ENCODE measurements at places on chromosomes 11 and 22.

DNA sequence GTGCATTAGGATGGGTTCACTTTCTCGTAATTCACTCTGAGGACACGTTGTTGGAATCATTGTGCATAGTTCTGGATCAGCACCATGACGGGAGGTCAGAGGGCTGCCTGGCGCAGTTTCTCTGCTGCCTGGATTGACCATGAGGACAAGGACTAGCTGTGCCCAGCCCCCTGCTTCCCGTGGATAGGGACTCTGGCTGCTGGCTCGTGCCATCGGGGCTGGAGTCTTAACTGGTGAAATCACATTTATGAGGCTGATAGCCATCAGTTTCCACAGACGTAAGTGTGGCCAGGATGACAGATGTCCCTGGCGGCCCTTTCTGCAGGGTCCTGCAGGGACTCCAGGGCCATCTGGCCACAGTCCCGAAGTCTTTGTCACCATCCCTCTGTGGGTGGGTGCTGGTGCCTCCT, 24.1 kb upstream of the GRAMD4 start:
- no peak for DNase-seq

- DNase-seq: no peak
These were observed 21.0 kb downstream of the ASCL2 start for GRCh38 chr11:2249189-2249916.

- DNase-seq: no peak
These were observed 83.5 kb upstream of the THY1 start for GRCh38 chr11:119506436-119506835.

DNA sequence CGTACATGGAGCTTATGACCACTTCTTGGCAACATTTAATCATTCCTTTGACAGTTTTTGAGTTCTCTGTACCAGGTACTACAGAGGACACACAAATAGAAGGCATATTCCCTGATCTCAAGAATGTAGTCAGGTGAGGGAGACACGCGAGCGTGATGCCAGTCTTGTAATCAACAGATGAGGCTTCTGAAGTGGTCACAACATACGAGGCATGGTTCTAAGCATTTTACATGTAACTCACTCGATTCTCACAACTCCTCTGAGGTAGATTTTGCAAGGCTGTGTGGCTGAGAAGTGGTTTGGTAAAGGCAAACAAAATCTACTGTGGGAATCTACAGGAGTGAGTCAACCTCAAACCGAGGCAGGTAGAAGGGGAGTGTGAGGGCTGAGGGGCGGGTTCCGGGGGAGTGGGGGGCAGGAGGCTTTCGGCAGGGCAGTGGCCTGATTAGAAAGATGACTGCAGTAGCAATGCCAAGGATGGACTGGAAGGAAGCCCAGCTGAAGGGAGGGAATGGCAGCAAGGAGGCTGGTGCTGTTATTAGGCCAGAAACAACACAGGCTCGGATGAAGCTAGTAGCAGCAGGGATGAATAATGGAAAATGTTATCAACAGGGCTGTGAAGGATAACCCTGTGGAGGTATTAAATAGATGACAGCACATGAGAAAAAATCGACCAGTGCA, 63.8 kb downstream of the ST14 start:
- DNase-seq: no peak

DNA sequence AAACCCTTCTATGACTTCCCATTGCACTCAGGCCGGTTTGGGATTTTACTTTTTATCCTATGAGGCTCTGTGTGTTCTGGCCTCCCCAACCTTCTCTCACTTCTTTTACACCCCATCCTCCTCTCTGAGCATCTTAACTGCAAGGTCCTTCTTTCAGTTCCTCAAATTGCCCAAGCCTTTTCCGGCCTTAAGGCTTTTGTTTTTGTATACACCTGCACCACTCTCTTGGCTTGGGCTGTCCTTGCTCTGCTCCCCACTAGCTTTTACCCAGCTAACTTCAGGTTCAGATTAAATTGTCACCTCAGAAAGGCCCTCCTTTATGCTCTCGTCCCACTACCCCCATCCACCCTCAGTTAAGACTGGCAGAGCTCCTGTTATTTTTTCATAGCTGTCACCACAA, 55.5 kb downstream of the FAM83F start:
- no peak for DNase-seq

DNA sequence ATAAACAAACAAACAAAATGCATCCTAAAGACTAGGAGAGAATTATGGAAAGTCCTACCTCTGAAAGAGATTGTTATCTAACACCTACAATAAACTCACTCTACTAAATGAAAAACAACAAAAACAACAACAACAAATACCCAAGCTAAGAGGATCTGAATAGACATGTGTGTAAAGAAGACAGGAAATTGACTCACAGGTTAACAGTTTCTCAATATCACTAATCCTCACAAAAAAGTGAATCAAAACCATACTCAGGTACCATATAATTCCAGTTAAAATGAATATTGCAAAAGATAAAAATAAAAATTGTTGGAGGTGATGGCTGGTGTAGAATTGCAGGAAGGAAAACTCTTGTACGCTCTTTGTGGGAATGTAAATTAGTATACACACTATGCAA, 110.4 kb upstream of the TOP3B start:
- no peak for DNase-seq

GRCh38 chr11:31809857-31810778, 1.0 kb downstream of the PAX6 start:
- no peak for DNase-seq

- DNase-seq: no peak
These were observed 13.5 kb downstream of the CD59 start for GRCh38 chr11:33722590-33723234.

- no peak for DNase-seq
These were observed 63.7 kb upstream of the PARVG start for GRCh38 chr22:44116755-44117684.

GRCh38 chr22:27836181-27836580, 34.6 kb upstream of the MN1 start:
- DNase-seq: no peak

GRCh38 chr22:23816156-23816976, 22.4 kb downstream of the DERL3 start:
- DNase-seq: no peak

DNA sequence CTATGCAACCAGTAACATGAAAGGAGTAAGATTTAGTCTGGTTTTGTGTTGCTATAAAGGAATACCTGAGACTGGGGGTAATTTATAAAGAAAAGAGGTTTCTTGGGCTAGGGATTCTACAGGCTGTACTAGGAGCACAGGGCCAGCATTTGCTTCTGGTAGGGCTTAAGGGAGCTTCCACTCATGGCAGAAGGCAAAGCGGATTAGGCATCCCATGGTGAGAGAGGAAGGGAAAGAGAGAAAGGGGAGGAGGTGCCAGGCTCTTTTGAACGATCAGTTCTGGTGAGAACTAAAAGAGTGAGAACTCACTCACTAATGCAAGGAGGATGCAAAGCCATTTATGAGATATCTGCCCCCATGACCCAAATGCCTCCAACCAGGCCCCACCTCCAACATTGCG, 283.2 kb downstream of the OPCML start:
- no peak for DNase-seq

GRCh38 chr22:46286006-46286405, 10.7 kb upstream of the GTSE1 start:
- DNase-seq: no peak

All from NCI-H510A (cell line).